IPS DF 6.9 (cell line): ENCODE measurements at places on chromosomes 6 and 20.
A peak's percentile ranks its signal among the peaks of the same experiment; 100 is the strongest.

DNA sequence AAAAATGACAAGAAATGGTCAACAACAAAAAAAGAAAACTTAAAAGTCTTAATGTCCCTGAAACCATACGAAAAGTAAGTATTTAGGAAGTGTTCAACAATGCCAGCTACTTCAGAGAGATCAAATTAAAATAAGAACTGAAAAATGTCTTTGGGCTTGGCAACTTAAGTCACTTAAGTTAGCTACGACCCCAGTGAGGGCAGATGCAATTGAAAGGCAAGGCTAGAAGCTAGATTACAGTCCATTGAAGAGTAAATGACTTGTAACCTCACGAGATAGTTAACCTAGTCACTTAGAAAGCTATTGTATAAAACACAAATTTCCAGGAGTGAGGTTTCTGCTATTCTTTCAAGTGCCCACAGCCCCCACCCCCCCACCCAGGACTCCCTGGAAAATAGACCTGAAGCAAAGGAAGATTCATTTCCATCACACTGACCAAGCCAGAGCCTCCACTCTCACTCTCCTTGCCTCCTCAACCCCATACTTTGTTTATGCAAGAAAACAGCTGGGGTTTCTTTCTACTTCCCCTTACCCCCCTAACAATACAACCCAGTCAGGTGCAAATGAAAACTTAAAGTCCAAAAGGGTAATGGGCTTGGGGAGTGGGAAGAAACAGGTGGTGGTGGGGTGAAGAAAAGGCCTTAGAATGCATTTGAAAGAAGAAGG, 14.6 kb downstream of the RTN4IP1 start:
- H3K27ac ChIP-seq = peak overlapping the region; percentile 39
- peaks cover 2% of the 10 kb centered on the region; the same call in 1 of the 2 replicates for H3K4me1 ChIP-seq
- H3K4me3 ChIP-seq = no peak overlapping the region
- DNase-seq = no peak

DNA sequence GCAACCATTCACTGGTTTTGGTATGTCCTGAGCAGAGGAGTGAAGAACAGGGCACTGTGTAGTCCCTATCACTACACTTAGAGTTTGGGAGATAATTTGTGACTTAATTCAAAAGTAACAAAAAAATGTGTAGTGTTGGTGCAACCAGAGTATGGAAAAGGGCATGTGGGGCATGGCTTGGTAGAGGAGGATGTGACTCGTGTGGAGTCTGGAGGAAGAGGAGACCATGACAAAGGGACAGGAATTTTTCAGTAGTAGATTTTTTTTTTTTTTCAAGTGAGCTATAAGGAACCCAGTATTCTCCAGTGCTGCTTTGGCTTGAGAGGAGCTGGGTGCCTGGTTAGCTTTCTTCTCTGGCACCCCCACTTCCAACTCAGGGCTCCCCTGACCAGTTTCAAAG, 5.1 kb downstream of the MTRES1 start:
- 0 out of 2 replicates have a peak, but pooled peaks cover 1% of the 10 kb centered on the region for H3K4me1 ChIP-seq
- H3K27ac ChIP-seq = no peak overlapping the region
- no peaks in the 10 kb centered on the region for H3K27me3 ChIP-seq
- DNase-seq = no peak
- H3K4me3 ChIP-seq = no peak overlapping the region

DNA sequence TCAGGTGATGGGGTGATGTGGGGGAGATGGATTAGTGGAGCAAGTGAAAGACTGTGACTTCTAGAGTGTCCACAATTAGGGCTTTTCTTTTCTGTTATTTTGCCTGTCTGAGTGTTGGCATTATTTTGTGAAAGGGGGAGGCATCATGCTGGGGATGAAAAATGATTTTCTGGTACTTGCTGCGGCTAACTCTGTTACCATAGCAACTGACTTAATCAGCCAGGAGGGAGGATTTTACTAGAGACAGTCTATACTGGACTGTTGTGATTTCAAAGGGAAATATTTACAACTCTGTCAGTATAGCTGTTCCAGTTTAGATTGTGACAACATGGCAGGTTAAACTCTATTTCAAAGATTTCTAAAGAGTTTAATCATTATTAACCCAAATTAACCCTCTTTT, 30.4 kb upstream of the MRAP2 start:
- H3K4me1 ChIP-seq = no peaks in the 10 kb centered on the region
- H3K27me3 ChIP-seq = no peaks in the 10 kb centered on the region; the same call in 1 of the 2 replicates

GRCh38 chr20:12936524-12936923, 72.2 kb upstream of the SPTLC3 start:
- no peak overlapping the region for H3K4me3 ChIP-seq
- DNase-seq = no peak
- H3K36me3 ChIP-seq = no peaks in the 10 kb centered on the region
- H3K27me3 ChIP-seq = no peaks in the 10 kb centered on the region; the same call in 1 of the 2 replicates
- H3K27ac ChIP-seq = no peak overlapping the region

DNA sequence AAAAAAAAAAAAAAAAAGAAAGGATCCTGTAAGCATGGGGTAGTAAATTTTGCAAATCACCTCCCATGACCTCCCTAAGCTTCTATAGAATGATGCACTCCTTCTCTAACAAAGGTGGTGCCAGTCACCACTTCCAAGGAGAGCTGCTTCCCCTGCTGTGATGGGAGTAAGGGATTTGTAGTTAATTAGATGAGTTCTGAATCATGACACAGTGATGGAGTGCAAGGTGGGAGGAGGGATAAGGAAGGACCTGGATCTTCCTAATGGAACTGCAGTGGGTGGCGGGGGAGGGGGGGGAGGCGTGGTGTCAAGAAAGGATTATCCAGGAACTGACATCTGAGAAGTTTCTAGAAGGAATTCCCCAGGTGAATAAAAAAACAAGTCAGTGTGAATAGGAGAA, 47.8 kb downstream of the NRN1 start:
- H3K36me3 ChIP-seq = no peaks in the 10 kb centered on the region
- no peaks in the 10 kb centered on the region; the same call in 1 of the 2 replicates for H3K4me1 ChIP-seq
- no peak for DNase-seq
- H3K27ac ChIP-seq = no peak overlapping the region
- no peaks in the 10 kb centered on the region for H3K27me3 ChIP-seq

- H3K36me3 ChIP-seq = 0 out of 2 replicates have a peak, but pooled peaks cover 8% of the 10 kb centered on the region
- H3K4me1 ChIP-seq = peaks cover 5% of the 10 kb centered on the region
Measured at GRCh38 chr6:35092362-35093117, 48.6 kb downstream of the TCP11 start.

DNA sequence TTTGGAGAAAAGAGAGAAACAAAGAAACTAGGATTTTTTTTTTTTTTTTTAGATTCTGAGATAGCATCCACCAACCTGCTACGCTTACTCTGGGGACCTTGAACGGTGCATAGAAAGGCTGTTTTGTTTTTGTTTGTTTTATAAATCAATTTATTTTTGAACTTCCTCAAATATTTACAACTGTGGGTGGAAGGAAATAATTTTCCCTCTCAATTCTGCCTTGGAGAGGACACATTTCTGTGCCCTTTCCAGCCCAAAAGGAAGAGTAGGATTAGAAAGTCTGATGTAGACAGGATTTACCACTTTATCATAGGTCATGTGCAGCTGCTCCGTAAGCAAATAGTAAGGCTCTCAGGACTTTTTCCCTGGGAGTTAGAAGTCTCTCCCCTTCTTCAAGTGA, 190.5 kb downstream of the NKAIN2 start:
- H3K27me3 ChIP-seq = no peaks in the 10 kb centered on the region
- DNase-seq = no peak
- H3K4me1 ChIP-seq = no peaks in the 10 kb centered on the region
- H3K4me3 ChIP-seq = no peak overlapping the region

GRCh38 chr6:72621291-72622093, at the start of gene KCNQ5:
TSS of gene KCNQ5 (plus strand) at chr6:72622064.
- DNase-seq = no peak
- no peaks in the 10 kb centered on the region; the same call in 1 of the 2 replicates for H3K4me1 ChIP-seq
- no peaks in the 10 kb centered on the region for H3K36me3 ChIP-seq
- H3K4me3 ChIP-seq = peak within 1 kb of the TSS; percentile 28; the same call in 1 of the 2 replicates
- peaks cover 36% of the 10 kb centered on the region for H3K27me3 ChIP-seq

- H3K36me3 ChIP-seq = no peaks in the 10 kb centered on the region
- H3K4me3 ChIP-seq = no peak overlapping the region
- H3K4me1 ChIP-seq = no peaks in the 10 kb centered on the region
- H3K27ac ChIP-seq = no peak overlapping the region
- no peaks in the 10 kb centered on the region for H3K27me3 ChIP-seq
Measured at GRCh38 chr6:135300576-135300975, 119.5 kb downstream of the MYB start.

DNA sequence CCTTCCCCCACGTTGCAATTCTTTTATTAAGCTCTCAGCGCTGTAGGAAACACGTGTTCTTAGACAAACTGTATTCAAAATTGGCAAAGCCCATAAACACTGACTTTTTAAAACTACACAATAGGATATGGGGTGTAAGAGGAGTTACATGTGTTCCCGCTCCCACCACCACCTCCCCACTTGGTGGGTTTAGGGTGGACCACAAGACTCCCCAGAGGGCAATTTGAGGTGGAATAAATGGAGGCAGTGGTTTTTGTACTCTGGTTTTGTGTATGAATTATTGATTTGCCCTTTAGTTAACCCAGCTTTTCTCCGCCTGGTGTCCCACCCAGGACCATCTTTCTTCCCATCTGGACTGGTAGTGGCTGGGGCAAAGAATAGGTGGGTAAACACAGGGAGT, 3.7 kb downstream of the UQCC2 start:
- H3K4me1 ChIP-seq = peaks cover 3% of the 10 kb centered on the region; the same call in 1 of the 2 replicates
- no peak overlapping the region for H3K27ac ChIP-seq
- no peaks in the 10 kb centered on the region for H3K27me3 ChIP-seq
- H3K4me3 ChIP-seq = no peak overlapping the region

GRCh38 chr6:150752409-150752808, 113.1 kb upstream of the MTHFD1L start:
- no peaks in the 10 kb centered on the region for H3K36me3 ChIP-seq
- H3K4me3 ChIP-seq = no peak overlapping the region
- H3K27ac ChIP-seq = no peak overlapping the region
- no peak for DNase-seq
- no peaks in the 10 kb centered on the region for H3K27me3 ChIP-seq

DNA sequence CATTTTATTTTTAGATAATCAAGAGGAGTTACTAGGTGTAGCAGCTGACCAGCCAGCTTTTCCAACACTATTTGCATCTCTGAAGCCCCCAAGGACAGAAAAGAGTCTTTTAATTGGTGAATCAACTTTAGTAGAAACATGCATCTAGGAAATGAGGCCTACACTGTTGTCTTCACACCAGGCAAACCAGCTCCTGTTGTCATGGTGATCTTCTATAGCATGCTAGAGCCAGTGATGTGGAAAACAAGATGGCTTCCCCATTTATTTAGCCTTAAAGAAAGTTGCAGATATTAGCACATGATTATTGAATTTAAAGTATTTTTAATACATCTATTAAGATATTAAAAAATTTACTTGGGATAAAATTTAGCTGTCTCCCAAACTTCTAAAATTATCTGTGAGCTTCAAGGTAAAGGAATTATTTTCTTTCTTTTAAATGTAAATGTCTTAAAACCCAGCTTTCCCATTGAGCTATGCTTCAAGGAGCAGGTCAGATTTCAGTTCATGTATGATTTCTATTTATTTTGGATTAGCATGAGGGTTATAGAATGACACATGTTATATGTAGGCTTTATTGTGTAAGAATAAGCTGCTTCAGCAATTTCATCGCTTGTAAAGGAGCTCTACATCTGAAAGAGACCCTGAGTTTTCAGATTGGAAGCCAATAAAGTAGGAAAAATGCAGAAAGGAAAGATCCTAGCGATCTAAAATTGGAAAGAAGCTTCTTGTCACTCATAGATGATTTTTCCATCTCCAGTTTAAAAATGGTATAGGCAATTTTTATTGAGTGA, 564.9 kb upstream of the CITED2 start:
- H3K4me1 ChIP-seq = no peaks in the 10 kb centered on the region
- no peaks in the 10 kb centered on the region for H3K36me3 ChIP-seq
- no peak overlapping the region for H3K27ac ChIP-seq
- DNase-seq = no peak
- H3K27me3 ChIP-seq = no peaks in the 10 kb centered on the region

GRCh38 chr20:64038224-64038564, 2.2 kb downstream of the C20orf204 start:
- peaks cover 8% of the 10 kb centered on the region; the same call in 1 of the 2 replicates for H3K27me3 ChIP-seq
- H3K4me1 ChIP-seq = peaks cover 16% of the 10 kb centered on the region
- peak overlapping the region; percentile 68; the same call in 1 of the 2 replicates for H3K4me3 ChIP-seq
- DNase-seq = no peak
- no peak overlapping the region for H3K27ac ChIP-seq
- H3K36me3 ChIP-seq = 0 out of 2 replicates have a peak, but pooled peaks cover 2% of the 10 kb centered on the region
